ENCODE measurements at places on chromosomes 5 and 9. TPM values are rescaled to one million over a fixed set of nuclear protein-coding genes. Genes with fewer than 3 reads are reported as not detected.

Gene UNC5A
- not detected for total RNA-seq

Gene C1QTNF3
- total RNA-seq: 3.8 TPM

DNA sequence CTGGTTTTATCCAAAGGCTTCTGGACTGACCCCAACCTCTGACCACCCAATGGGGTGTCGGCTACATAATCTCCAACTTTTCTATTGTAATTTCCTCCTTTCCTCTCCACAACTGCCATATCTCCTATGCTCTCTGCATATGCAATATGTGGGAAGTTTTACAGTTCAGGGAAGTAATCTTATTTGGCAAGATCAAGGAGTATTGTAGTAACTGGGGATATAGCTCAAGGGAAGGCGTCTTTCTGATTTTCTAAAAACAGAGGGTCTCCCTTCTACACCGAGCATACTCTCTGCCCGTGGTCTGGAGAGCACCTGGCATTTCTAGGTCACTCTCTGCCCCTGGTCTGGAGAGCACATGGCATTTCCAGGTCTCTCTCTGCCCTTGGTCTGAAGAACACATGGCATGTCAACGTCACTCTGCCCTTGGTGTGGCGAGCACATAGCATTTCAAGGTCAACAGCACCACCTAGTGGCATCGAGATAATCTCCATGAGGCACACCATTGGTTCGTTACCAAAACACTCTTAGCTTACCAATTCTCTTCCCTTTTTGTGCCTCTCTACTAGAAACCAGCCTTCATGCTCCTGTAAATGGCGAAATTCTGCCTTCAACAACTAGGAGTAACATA lies 616.4 kb upstream of the NUDT12 start:
- no peaks in the 10 kb centered on the region for H3K27me3 ChIP-seq
- DNase-seq: no peak
- no peaks in the 10 kb centered on the region for H3K36me3 ChIP-seq

Gene GCNT1
- total RNA-seq: 25.0 TPM

Gene SLC6A18
- not detected for total RNA-seq

DNA sequence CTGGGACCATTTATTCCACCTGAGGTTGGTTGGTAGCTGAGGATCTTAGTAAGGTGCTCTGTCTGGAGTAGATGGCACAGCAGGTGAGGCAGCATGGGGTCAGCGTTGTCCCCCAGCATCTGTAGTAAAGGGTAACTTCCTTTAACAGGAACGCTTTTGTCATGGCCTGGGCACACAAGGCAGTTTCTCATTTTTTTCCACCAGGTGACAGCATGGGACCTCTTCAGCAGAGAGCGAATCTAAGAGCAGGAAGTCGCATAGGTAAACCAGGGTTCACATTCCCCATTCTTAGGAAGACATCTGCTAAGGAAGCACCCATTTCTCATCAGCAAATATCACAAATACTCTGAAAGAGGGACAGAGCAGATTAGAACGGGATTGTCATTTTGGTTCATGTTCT lies 56.5 kb downstream of the GPR107 start:
- no peak overlapping the region for H3K27ac ChIP-seq
- H3K4me1 ChIP-seq: peaks cover 44% of the 10 kb centered on the region
- H3K36me3 ChIP-seq: peaks cover 21% of the 10 kb centered on the region
- DNase-seq: no peak
- no peaks in the 10 kb centered on the region for H3K27me3 ChIP-seq

GRCh38 chr5:13939638-13940037 lies 4.8 kb downstream of the DNAH5 start:
- no peaks in the 10 kb centered on the region for H3K36me3 ChIP-seq
- H3K27ac ChIP-seq: no peak overlapping the region
- no peaks in the 10 kb centered on the region for H3K4me1 ChIP-seq
- DNase-seq: no peak

Gene GMCL2
- total RNA-seq: not detected

DNA sequence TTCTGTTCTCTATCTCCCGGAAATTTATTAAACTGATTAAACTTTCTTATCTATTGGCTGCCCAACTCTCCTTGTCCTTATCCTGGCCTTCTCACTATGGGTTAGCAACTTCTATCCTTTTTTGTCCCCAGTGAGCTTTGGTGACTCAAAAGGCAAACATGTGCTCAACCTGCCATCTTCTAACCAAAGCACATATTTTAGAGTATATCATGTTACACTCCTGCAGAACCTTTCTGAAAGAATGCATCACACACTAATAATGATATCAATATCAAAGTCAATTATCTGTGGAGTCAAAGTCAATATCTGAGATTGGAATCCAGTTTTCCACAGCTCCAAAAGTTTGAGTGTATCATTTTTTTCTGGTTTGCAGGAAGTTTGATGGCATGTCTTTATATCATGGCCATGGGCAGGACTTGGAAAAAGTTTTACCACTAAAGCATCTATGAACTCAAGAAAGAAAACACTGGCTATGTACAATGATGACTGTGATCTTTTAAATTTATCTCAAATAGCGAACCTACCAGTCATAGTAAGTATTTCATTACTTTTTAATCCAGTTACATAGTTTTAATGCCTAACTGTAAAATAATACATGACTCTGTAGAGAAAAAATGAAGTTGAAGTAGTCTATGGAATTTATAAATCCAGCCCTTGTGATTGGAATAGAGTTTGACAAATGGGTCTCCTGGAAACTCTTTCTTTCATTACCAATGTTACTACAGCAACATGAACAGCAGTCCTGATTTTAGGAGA lies 166.8 kb downstream of the DROSHA start:
- H3K27ac ChIP-seq: no peak overlapping the region
- no peaks in the 10 kb centered on the region for H3K4me1 ChIP-seq
- DNase-seq: no peak
- no peaks in the 10 kb centered on the region for H3K36me3 ChIP-seq
- H3K27me3 ChIP-seq: peaks cover 5% of the 10 kb centered on the region

DNA sequence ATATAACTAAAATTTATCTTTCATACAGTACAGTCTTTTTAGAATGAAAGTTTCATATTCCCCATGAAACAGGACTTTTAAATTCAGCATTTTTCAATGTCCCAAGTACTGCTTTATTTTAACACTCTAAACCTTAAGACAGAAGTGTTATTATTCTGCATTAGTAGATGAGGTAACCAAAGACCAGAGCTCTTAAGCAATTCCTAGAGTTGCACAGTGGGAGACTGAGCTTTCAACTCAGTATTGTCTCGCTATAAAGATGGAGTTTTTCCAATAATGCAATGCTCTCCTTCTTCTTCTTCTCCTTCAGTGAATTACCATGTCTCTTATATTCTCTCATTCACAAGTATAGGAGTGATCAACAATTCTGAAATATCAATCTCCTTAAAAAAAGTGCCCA lies 479.7 kb downstream of the CETN3 start:
- H3K27ac ChIP-seq: no peak overlapping the region
- H3K36me3 ChIP-seq: no peaks in the 10 kb centered on the region
- H3K27me3 ChIP-seq: no peaks in the 10 kb centered on the region

DNA sequence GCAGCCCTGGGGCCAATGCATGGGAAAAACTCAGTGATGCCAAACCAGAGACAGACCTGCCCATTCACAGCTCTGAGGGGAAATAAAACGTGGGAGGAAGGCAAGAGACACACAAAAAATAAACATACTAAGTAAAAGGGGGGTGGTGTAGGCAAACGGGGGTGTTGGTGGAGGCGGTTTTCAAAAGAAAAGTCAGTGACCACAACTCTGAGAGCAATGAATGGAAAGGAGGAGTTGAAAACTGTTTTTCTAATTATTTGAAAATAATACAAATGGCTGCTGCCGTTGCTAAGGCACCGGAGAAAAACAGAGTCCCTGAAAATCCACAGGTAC lies 293.5 kb downstream of the EFNA5 start:
- H3K27me3 ChIP-seq: peaks cover 12% of the 10 kb centered on the region
- H3K4me1 ChIP-seq: no peaks in the 10 kb centered on the region
- no peak for DNase-seq
- H3K27ac ChIP-seq: no peak overlapping the region
- H3K36me3 ChIP-seq: no peaks in the 10 kb centered on the region

- no peaks in the 10 kb centered on the region for H3K36me3 ChIP-seq
- H3K27ac ChIP-seq: no peak overlapping the region
- DNase-seq: no peak
- H3K4me3 ChIP-seq: no peak overlapping the region
- peaks cover 19% of the 10 kb centered on the region for H3K4me1 ChIP-seq
- H3K27me3 ChIP-seq: peaks cover 11% of the 10 kb centered on the region
Measured at GRCh38 chr9:134378901-134379338, 52.7 kb downstream of the RXRA start.

DNA sequence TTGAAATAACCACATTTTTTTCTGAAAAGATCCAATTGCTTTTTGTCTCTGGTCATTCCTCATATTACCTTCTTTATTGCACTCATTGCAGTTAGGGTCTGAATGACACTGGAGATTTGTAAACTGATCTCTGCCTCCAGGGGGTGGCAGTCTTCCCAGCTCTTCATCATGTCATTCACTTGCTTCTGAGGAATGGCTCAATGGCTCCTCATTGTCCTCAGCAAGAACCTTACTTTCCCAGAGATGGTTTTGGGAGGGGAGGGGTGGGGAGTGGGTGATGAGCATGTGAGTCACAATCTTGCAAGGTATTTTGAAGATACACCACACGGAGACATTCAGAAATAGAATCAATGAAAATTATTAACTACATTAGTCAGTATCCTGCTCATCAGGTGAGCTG lies 159.8 kb upstream of the GAS1 start:
- H3K27ac ChIP-seq: no peak overlapping the region
- no peaks in the 10 kb centered on the region for H3K4me1 ChIP-seq

DNA sequence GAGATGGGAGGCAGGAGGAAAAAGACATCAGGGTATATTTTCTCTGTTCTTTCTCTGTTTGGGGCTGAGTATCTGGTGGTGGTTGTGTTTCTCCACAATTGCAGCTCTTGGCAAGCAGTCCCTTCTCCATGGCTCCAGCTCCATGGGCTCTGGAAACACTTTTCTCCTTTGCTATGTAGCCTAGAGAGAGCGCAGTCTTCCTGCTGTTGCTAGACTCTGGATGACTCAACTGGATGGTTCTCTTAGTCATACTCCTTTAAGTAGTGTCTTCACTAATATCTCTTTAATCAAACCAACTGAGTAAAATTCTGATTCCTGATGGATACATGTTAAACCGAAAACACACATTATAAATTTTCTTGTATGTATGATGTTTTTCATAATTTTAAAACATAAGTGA lies 3.3 kb upstream of the PLGRKT start:
- peaks cover 10% of the 10 kb centered on the region for H3K36me3 ChIP-seq
- H3K27me3 ChIP-seq: no peaks in the 10 kb centered on the region
- no peak overlapping the region for H3K4me3 ChIP-seq
- no peak overlapping the region for H3K27ac ChIP-seq
- no peak for DNase-seq

GRCh38 chr5:80631278-80632259 lies 22.9 kb upstream of the MSH3 start:
- H3K27me3 ChIP-seq: no peaks in the 10 kb centered on the region
- no peak overlapping the region for H3K27ac ChIP-seq
- H3K36me3 ChIP-seq: peaks cover 57% of the 10 kb centered on the region
- DNase-seq: no peak

- no peak overlapping the region for H3K4me3 ChIP-seq
- H3K36me3 ChIP-seq: no peaks in the 10 kb centered on the region
- DNase-seq: no peak
- H3K27me3 ChIP-seq: no peaks in the 10 kb centered on the region
Measured at GRCh38 chr9:128933731-128934130, 12.9 kb downstream of the PHYHD1 start.

- no peaks in the 10 kb centered on the region for H3K4me1 ChIP-seq
- H3K4me3 ChIP-seq: no peak overlapping the region
- no peak overlapping the region for H3K27ac ChIP-seq
- no peak for DNase-seq
Measured at GRCh38 chr5:82152978-82153481, 125.1 kb downstream of the RPS23 start.

Gene MARCOL
- not detected for total RNA-seq

DNA sequence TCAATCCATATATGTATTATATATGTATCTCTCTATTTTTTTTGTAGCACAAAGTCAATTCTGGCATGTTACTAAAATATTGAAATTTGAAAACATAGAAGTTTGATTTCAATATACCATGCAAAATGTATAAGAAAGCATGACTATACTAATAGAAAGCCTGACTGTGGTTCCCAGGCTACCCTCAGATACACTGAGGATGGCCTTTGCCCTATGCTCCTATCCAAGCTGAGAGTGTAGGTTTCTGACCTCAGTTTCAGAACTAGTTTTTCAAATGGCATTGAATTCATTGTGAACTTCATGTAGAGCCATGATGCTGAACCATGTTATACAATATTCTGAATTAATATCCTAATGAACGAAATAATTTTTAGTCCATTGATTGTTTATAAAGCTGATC lies 220.4 kb upstream of the IZUMO3 start:
- H3K4me1 ChIP-seq: no peaks in the 10 kb centered on the region
- no peaks in the 10 kb centered on the region for H3K36me3 ChIP-seq
- no peak overlapping the region for H3K27ac ChIP-seq
- no peak for DNase-seq

GRCh38 chr9:35834260-35835215 lies 5.5 kb downstream of the TMEM8B start:
- H3K36me3 ChIP-seq: no peaks in the 10 kb centered on the region
- H3K27me3 ChIP-seq: no peaks in the 10 kb centered on the region
- no peak overlapping the region for H3K27ac ChIP-seq
- peaks cover 9% of the 10 kb centered on the region for H3K4me1 ChIP-seq
- H3K4me3 ChIP-seq: no peak overlapping the region

DNA sequence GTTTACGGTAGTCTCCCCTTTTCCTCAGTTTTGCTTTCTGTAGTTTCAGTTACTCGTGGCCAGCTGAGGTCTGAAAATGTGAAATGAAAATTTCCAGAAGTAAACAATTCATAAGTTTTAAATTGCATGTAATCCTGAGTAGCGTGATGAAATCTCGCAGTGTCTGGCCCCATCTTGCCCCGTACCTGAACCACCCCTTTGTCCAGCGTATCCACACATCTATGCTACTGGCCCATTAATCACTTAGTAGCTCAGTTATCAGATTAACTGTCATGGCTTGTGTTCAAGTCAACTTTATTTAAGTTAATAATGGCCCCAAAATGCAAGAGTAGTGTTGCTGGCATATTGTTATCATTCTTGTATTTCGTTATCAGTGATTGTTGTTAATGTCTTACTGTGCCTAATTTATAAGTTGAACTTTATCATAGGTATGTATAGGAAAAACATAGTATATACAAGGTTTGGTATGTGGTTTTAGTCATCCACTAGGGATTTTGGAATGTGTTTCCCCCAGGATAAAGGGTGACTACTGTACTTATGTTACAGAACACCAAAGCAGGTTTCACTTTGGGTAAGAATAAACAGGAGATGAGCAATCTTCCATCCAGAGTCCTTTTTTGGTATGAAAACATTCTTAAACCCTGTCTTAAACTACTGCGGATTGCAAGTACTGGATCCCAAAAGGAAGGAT lies 118.4 kb upstream of the KCNN2 start:
- H3K4me3 ChIP-seq: no peak overlapping the region
- no peaks in the 10 kb centered on the region for H3K4me1 ChIP-seq

DNA sequence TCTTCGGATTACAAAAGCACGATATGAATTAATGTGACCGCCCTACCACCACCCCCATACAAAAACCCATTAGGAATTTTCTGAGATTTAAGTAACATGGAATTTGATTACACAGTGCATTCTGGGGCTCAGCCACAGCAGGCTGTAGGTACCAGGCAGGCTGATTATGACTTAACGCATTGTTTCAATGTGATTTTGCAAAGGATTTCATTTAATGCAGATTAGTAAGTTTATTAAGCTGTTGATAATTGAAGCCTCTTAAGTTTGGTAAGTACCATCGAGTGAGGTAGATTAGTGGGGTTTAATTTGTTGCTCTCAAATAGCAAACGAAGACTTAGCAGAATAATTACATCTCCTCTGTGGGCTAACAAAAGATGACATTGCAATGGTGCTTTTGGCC lies 240.1 kb downstream of the TRPM3 start:
- H3K27ac ChIP-seq: no peak overlapping the region
- H3K4me1 ChIP-seq: no peaks in the 10 kb centered on the region
